Brain pericyte (primary cell): ENCODE measurements at places on chromosomes 7 and 10.

GRCh38 chr10:114471906-114472876 lies 67.9 kb upstream of the AFAP1L2 start:
- no peak for DNase-seq

GRCh38 chr7:69450456-69450855 lies 147.8 kb upstream of the AUTS2 start:
- no peak for DNase-seq

- no peak for DNase-seq
Measured at GRCh38 chr10:132027423-132027983, 38.2 kb upstream of the JAKMIP3 start.

DNA sequence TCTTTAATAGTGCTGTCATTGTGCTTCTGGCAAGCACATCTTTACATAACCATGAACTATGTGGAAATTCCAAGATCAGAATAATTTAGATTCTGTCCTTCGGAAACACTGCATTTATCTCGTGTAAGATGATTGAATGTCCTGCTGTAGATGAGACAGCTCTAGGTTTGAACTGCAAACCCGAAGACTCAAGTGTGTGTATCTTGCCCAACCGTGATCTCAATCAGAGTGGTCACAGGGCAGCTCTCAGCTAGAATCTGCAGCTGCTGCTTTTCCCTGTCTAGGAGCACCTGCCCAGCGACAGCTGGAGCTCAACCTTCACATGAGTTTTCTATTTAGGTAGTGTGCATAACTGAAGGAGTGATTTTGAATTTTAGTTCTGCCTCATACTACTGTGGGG lies 17.5 kb upstream of the KIF20B start:
- no peak for DNase-seq

DNA sequence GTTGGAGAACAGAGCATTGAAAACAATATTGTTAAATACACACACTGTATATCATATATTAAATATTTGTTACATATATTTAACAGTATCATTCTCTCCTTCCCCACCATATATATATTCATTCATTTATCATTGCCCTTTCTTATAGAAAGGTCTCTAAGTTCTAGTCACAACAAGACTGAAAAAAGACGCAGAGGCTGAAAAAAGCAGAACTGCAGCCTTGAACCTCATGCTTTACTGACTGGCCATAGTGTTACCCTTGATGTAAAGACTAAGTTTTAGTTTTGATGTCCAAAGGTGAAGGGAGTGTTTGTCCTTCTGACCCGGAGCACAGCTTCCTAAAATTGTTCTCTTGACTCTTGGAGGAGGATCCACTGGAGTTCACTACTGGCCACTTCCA lies 247.9 kb downstream of the PTEN start:
- no peak for DNase-seq

DNA sequence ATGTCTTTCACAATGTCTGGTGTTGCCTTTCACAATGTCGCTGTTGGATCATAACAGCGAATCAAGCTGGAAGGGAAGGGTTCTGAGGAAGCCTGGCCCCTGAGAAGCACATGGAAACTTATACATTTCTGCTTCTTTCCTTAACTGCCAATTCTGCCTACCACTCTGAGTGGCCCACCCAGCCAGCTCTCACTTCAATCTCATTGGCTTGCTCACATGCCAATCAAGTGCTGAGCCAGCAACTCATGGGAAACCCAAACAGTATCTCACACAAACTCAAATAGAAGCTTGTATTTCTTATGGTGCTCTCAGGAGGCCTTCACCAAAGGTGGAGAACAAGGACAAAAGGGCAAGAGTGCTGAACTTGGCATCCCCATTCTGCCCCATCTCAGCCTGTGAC lies 117.4 kb upstream of the GPR26 start:
- DNase-seq = no peak
